NCI-H2029 (cell line): ENCODE measurements at places on chromosomes 12 and 14.

- no peak for DNase-seq
These were observed 220.1 kb downstream of the GALC start for GRCh38 chr14:87772854-87773253.

- no peak for DNase-seq
These were observed 274.2 kb downstream of the SUDS3 start for GRCh38 chr12:118650586-118650960.

DNA sequence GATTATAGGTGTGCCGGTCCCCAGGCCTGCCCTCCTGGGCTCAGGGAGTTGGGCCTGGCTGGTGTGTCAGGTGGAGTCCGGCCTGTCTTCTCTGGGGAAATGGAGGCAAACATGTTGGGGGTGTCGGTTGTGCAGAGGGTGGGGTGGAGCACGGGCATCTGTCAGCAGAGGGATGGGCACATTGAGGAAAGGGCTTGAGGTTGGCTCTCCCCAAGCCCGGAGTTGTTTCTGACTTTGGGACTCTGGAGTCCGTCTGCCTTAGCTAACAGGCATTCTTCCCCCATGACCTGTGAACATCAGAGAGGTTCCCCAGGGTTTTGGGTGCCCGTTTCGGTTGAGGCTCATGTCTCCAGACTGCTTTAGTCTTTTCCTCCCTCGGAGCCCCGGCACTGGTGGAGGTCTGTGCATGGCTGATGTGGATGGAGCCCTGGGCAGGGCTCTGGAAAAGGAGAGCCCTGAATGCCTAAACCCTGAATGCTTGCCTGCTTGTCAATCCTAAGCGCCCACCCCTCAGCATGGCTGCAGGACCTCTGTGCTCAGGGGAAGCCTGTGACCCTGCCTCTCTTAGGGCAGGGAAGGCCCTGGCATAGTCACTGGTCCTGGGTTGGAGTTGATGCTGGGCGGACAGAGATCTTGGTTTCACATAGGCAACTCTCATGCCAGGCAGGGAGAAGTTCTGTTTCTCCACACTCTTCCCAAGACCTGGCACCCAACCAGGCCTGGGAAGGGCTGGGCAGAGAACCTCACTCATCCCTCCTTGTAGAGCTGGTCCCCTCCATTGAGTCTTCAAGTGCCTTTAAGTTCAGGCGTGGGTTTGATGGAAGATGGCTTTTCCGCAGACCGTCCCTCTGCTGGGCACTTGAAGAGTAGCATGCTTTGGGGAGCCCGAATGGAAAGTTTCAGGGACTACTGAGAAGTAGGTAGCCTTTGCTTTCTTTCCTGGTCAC is 12.9 kb downstream of the NYNRIN start:
- DNase-seq = no peak

GRCh38 chr12:29731591-29731990 is 52.2 kb downstream of the TMTC1 start:
- no peak for DNase-seq

DNA sequence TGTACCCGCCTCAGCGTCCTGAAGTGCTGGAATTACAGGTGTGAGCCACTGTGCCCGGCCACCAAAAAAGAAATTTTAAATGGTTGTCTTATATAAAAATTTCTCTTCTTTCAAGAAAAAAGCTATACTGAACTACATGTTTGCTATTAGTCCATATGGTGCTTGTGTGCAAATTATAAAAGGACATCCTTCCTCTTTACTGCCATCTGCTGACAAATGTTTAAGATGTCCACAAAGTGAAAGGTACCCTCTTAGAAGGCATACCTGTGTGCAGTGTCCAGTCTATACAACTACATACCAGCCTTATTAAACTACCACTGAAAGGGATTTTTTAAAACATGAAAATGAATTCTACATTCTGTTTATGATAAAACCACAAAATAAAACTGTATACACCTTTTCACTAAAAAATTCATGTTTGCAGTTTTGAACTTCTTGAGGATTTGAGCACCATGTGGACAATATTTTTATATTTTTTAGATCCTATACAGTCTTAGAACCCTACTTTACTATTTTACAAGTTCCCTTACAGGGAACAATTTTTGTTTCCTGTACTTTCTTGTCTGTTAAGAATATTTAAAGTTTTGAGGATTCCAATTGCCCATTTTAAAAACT is 32.8 kb upstream of the TOMM20L start:
- DNase-seq = peak; percentile 29

DNA sequence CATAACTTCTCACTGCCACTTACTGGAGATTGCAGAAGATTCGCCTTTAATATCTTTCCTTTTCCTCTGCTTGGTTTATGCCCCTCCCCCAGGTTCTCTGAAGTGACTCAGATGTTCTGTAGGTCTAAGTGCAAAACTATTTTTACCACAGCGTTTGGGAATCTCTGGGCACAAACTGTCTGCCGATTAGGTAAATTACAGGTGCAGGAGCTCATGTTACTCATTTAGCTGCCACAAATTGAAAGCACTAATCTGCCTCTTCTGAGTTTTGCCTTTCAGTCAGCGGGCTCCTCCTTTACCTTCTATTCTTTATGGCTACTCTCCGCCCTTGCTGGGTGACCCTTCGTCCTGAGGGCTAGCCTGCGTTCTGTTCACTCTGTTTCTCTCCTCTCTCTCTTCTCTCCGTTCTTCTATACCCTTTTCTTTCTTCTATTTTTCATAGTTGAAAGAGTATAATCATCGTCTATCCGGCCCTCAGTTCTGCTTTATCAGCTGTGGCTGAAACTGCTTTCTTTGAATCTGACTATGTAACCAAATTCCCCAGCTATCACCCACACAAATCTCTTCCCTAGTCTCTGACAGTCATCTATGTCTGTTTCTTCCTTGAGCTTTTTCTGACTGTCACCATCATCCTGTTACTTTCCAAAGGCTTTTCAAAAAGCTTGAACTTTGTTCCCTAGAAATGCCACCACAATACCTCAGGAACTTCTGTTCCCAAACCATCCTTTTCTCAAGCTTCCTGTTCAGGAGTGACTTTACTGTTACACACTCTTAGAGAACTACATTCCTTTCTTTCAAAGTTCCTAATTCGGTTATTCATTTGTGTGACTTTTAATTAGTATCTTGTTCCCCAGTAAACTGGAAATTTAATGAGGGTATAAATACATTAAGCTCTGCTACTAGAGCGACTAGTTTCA is 4.3 kb upstream of the MYF6 start:
- DNase-seq = no peak
